ENCODE measurements at places on chromosomes 2 and 18. TPM values are rescaled to one million over a fixed set of nuclear protein-coding genes. Genes with fewer than 3 reads are reported as not detected.

GRCh38 chr18:75574187-75574586 is 146.7 kb upstream of the SMIM21 start:
- H3K27me3 ChIP-seq, result no peaks in the 10 kb centered on the region
- H3K4me1 ChIP-seq, result no peaks in the 10 kb centered on the region
- H3K4me3 ChIP-seq, result no peak overlapping the region

The SERPINB11 gene
- not detected for total RNA-seq

DNA sequence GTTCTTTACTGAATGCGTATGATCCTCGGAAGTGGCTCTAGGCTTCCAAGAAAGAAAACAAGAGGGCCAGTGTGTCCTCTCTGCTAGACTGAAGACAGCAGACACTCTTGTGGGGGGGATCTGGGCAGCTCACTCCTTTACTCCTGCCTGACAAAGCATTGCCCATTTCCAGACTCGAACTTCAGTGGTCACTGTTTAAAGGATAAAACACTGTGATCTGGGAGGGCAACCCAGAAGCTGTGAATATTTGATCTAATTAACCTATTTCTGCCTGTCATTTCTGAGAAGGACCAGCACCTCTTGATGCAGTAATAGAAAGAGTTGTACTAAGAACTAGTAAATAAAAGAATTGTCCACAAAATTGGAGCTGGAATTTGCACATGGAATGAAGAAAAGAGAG is 24.5 kb upstream of the CCDC68 start:
- H3K27ac ChIP-seq, result no peak overlapping the region
- H3K27me3 ChIP-seq, result no peaks in the 10 kb centered on the region
- no peak overlapping the region for H3K4me3 ChIP-seq
- no peaks in the 10 kb centered on the region for H3K36me3 ChIP-seq
- H3K4me1 ChIP-seq, result no peaks in the 10 kb centered on the region

DNA sequence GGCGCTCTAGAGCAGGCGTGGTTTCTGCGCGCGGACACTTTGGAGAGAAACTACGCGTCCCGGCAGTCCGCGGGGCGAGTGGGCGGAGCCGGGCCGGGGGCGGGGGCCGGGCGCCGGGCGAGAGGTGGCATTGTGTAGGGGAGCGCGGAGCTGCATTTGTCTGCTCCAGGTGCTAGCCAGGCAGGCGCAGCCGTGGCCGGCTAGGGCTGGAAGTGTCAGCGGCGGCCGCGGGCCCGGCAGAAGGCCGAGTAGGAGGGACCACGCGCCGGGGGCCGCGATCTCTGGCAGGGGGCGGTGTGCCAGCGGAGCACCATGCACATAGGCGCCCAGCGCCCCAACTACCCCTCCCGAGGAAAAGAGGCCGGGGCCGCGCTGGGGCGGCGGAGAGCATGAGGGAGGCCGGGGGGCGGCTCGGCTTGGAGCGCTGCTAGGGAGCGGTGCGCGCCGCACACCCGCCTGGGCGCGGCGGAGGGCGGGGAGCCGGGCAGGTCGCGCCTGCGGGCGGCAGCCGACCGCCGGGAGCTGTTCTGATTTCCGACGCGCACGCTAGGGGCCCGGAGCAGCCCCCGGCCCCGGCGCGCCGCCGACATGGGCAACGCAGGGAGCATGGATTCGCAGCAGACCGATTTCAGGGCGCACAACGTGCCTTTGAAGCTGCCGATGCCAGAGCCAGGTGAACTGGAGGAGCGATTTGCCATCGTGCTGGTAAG is at the start of gene FMNL2:
Gene FMNL2, plus strand, starts transcription at position 159 of the 710 bp plus-strand sequence.
- peak within 1 kb of the TSS; percentile 85 for H3K4me3 ChIP-seq
- DNase-seq, result peak; percentile 91
- H3K4me1 ChIP-seq, result peaks cover 38% of the 10 kb centered on the region
- peak within 1 kb of the TSS; percentile 85 for H3K27ac ChIP-seq

The CHMP1B gene
- total RNA-seq, result 36.0 TPM

DNA sequence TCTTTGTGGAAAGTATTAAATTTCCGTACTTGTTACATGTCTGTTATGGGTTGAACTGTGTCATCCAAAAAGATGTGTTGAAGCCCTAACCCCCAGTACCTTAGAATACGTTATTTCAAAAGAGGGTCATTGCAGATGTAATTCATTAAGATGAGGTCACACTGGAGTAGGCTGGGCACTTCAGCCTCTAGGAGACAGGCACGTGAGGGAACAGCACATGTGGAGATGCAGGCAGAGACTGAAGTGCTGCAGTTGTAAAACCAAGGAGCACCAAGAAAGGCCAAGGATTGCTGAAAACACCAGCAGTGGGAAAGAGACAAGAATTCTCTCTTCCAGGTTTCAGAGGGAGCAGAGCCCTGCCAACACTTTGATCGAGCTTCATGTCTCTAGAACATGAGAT is 4.6 kb upstream of the RHBDD1 start:
- peaks cover 15% of the 10 kb centered on the region for H3K4me1 ChIP-seq
- H3K36me3 ChIP-seq, result no peaks in the 10 kb centered on the region
- H3K27ac ChIP-seq, result no peak overlapping the region
